ENCODE measurements at places on chromosomes 2 and 18.

- DNase-seq: no peak
Measured at GRCh38 chr2:233061591-233062450, 1.7 kb downstream of the INPP5D start.

- no peak for DNase-seq
Measured at GRCh38 chr18:2303517-2304238, 267.6 kb downstream of the METTL4 start.

DNA sequence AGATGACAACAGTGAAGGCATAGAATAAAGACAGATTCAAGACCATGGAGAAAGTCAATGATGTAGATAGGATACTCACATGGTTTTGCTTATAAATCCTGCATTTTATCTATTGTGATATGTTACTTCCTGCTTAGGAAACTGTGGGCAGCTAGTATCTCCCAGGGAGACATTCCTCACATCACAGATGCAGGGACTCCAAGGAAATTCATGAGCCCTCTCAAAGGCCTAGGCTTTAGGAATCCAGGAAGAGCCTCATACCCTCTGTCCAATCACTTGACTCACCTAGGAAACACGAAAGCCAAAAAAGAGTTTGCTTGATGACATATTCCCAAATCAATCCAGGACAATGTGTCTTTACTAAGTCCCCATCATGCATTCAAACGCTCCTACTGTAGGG lies 247.8 kb upstream of the KLHL29 start:
- DNase-seq: no peak

DNA sequence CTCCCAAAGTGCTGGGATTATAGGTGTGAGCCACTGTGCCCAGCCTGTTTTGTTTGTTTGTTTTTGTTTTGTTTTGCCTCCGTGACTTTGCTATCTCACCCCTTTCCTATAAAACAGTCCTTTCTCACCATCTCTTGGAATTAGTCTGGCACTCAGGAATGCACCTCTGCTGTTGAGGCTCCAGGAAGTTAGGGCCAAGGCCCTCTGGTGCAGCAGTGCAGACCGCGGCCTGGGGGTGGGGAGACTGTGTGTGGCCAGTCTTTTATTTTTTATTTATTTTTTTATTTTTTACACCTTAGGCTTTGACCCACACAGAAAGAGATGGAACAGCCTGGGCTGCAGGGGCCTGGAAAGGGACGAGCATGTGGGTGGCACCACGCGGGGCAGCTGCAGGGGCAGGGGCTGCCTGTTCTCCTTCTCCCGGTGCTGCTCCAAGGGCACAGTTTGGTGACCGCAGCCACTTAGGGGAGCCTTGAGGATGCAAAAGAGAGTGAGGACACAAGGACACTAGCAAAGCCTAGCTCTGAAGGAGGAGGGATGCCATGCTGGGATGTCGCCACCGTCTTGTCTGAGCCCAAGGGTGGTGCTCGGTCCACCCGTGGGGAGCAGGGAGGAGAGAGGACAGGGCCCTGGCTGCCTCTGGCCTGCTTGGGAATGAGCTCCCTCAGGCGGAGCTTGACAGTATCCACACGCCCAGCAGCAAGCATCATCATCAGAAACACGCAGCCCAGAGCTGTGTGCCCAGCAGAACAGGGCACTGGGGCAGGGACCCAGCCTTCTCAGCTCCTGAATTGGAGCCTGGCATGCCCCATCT lies 19.4 kb upstream of the ALPI start:
- DNase-seq: peak; percentile 23

GRCh38 chr2:196182439-196183171 lies 11.2 kb upstream of the STK17B start:
- DNase-seq: no peak

GRCh38 chr2:7010391-7011054 lies 93.3 kb downstream of the RNF144A start:
- DNase-seq: peak; percentile 61

DNA sequence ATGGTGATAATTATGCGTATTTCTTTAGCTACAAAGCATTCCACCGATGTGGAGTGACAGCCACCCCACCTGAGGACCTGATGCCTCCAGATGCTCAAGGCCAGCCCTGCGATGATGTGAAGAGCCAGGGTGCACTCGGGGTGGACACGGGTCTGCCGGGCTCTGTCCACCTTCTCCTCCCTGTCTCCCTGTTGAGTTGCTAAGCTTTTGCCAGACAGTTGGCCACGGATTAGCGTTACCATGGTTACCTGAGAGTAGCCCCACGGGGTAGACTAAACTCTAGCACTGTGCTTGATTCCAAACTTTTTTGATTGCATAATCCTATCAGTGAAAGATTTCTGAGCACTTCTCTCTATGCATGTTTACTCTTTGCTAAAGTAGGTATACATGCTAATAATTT lies 86.2 kb downstream of the SMIM21 start:
- DNase-seq: no peak

DNA sequence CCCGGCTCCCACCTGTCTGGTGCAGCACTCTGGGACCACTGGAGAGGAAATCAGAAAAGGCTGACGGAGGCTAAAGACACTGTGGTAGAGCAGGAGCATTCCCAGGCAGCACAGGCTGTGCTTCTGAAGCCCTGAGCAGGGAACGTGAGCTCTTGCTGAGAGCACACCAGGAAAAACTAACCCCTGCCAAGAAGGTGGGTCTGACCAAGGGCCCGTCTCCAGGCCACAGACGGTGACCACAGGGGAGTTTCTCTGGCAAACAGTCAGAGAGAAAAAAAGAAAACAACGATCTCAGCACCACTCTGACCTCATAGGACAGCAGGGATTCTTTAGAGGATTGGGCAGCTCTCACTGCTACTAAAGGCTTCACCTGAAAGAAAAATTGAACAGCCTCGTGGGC lies 201.4 kb downstream of the AFF3 start:
- peak; percentile 27 for DNase-seq

DNA sequence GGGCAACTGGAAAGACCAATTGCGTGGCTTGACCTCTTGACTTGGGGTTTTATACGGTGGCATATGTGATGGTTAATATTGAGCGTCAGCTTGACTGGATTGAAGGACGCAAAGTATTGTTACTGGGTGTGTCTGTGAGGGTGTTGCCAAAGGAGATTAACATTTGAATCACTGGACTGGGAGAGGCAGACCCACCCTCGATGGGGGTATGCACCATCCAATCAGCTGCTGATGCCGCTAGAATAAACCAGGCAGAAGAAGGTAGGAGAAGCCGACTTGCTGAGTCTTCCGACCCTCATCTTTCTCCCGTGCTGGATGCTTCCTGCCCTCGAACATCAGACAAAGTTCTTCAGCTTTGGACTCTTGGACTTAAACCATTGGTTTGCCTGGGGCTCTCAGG lies 34.2 kb upstream of the YPEL5 start:
- DNase-seq: no peak

GRCh38 chr2:236963631-236964182 lies 122.0 kb upstream of the COPS8 start:
- DNase-seq: no peak

- no peak for DNase-seq
Measured at GRCh38 chr18:11925800-11926481, 17.8 kb upstream of the MPPE1 start.

GRCh38 chr2:236986524-236987330 lies 99.0 kb upstream of the COPS8 start:
- no peak for DNase-seq

DNA sequence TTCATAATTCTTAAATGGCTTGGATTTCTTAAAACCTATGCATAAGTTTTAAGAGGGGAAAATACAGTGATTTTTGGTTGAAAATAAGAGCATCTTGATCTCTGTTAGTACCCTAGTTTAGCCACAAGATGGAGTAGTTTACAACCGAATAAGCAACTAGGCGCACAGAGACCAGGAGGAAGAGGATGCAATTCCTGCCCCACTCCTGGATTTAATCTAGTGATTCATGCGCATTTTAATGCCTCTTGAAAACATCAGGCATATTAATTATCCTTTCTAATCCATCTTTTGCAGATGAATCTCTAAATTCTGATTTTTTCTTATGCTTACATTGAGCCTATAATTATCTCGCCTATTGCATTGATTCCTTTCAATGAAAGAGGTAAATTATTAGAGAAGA lies 76.7 kb downstream of the MRPS9 start:
- DNase-seq: peak; percentile 83

GRCh38 chr2:169476459-169476858 lies 2.8 kb upstream of the BBS5 start:
- DNase-seq: no peak

DNA sequence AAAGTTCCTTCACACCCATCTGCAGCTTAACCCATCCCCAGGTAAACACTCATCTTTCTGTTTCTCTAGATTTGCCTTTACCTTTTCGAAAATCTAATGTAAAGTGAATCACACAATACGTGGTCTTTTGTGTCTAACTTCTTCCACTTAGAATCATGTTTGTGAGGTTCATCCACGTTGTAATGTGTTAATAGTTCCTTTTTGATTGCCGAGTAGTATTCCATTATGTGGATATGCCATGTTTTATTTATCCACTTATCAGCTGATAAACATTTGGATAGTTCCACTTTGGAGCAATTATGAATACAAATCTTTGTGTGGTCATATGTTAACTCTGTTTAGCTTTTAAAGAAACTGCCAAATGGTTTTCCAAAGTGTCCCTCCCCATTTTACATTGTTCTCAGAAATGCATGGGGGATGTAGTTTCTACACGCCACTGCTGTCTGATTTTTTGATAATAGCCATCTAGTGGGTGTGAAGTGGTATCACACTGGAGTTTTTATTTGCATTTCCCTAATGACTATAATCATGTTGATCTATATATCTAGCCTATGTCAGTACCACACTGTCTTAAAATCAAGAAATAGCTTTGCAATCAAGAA lies 22.3 kb downstream of the PECR start:
- DNase-seq: no peak

GRCh38 chr2:170088776-170089175 lies 89.2 kb upstream of the MYO3B start:
- DNase-seq: no peak

GRCh38 chr2:7984693-7985353 lies 697.0 kb upstream of the ID2 start:
- DNase-seq: no peak

DNA sequence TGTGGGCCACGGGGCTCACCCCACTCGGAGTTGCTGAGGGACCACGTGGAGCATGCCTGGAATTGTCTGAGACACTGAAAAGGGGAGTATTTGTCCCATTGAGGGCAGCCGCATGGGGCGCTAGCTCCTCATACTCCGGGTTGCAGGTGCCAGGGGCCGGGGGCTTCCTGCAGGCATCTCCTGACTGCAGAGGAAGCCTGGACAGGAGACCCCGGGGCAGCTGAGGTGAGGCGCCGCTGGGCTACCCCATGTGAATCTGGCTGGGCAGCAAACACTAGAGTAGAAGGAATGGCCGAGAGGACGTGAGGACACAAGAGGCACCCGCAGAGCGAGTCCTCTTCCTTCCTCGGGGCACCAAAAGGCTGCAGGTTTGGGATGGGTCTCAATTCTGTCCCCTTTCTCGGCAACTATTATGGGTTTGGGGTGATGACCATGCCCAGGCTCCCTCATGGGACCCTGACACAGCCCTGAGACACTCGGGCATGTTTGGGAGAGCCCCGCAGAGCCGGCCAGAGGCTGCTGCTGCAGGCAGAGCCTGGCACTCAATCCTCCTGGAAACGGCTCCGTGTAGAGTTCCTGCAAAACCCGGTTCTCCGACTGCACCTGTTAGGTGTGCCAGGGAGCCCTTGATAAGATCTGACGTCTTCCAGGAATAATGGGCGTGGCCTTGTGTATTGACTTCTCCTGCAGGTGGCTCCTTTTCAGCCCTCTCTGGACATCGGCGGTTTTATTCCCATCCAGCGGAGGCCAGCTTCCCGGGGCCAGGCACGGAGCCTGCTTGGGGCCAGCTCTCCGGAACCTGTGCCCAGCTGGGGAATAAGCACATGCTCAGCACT lies 77.0 kb downstream of the CTIF start:
- DNase-seq: no peak

DNA sequence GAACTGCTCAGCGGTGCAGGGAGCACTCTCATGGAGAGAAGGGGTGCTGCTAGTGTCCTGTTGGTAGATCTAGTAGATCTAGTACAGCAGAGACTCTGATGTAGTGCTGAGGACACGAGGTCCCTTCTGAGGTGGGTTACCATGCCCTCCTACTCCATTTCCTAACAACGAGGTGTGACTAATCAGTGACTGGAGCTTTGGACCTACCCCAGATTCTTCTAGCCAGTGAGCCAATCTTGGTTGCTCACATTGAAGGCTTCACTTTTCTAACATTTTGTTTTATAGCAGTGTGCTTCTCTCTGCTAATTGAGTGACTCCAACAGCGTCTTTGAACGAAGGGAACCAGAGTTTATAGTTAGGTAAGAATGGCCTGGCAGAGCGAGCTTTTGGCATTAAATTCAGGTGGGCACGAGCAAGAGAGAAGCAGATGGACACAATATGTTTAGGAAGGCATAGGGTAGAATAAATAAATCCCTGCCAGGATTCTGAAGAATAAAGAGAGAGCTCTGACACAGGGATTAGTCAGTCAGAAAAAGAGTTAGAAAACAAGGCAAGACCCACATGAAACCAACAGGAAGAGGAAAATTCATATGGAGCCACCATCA lies 306.0 kb upstream of the RAB12 start:
- DNase-seq: no peak

GRCh38 chr18:24189007-24189528 lies 50.2 kb downstream of the CABYR start:
- peak; percentile 24 for DNase-seq

GRCh38 chr2:70767699-70768589 lies at the start of gene ADD2:
ADD2 (minus strand) TSS chr2:70768200; CDS start chr2:70706408, 61,792 bp downstream.
- DNase-seq: peak; percentile 69

DNA sequence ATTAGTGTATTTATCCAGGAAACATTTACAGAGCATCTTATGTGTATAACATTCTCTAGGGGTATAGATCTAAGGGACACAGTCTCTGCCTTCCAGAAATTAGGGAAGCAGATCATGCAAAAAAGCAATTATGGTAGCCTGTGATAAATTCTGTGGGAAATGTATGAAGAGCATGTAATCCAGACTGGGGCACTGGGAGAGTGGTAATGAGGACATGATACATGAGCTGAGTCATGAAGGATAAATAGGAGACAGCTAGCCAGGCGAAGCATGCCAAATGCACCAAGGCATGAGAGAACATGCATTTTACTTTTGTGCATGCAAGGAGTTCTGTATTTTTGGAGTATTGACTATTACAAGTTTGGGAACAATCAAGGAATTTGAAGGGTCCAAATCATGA lies 8.9 kb upstream of the RPRM start:
- no peak for DNase-seq

DNA sequence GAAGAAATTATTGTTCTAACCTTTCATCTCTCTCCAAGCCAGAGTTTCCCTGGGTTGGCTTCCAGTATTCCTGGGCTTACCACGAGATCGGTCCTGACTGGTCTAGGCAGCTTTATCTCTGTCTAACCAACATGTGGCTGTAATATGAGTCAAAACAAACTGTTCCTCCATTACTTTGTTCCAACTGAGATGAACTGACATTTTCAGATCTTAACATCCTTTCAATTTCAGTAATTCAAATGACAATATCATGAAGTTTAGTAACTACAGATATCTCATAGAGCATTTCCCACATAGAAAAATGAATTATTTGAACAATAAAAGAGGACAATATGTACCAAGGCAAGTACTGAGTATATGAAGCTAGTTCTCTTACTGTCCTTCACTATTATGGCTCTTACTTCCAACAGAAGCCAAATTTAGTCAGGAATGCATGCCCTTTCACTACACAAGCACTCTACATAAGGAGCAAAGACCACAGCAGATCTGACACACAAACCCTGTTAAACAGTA lies 15.5 kb downstream of the SLC25A12 start:
- DNase-seq: peak; percentile 74

GRCh38 chr2:218323526-218324472 lies 31.5 kb upstream of the TMBIM1 start:
- peak; percentile 37 for DNase-seq

- DNase-seq: no peak
Measured at GRCh38 chr2:162070228-162070936, 3.6 kb downstream of the DPP4 start.

- peak; percentile 66 for DNase-seq
Measured at GRCh38 chr2:12970861-12971260, 254.1 kb downstream of the TRIB2 start.

Data from AG20443 (cell line).